Esophagus mucosa (tissue), 1 donor: ENCODE measurements at places on chromosomes 7 and 10. TPM values are rescaled to one million over a fixed set of nuclear protein-coding genes. Genes with fewer than 3 reads are reported as not detected.
A peak's percentile ranks its signal among the peaks of the same experiment; 100 is the strongest.

- ATAC-seq: no peak
These were observed 95.8 kb downstream of the CDC14C start for GRCh38 chr7:49020145-49020544.

- no peak for ATAC-seq
These were observed 327.5 kb upstream of the ZMIZ1 start for GRCh38 chr10:78740976-78741915.

The PARD3 gene
- 64.5 TPM for total RNA-seq

GRCh38 chr7:129781928-129782817 is 170.6 kb downstream of the UBE2H start:
- ATAC-seq: no peak

The ZNF438 gene
- total RNA-seq: 2.9 TPM

- ATAC-seq: peak; percentile 9
These were observed 23.3 kb upstream of the PDGFA start for GRCh38 chr7:542713-543500.

The NEUROG3 gene
- not detected for total RNA-seq

DNA sequence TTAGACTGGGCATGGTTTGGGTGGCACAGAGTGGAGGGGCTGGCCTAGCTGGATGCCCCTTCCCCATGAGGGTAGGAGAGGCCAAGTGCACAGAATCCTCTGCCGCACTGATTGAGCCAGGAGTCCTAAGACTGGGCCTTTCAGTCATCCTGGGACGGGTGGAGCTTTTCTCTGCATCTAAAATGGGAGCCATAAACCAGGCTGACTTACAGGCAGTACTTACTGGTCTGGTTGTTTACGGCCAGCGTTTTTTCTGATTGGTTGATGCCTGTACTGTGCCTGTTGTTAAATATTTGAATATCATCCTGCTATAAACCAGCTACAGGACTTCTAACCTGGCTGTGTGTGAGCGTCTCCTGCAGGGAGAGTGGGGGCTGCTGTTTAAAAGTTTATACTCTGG is 107.8 kb downstream of the CDH23 start:
- no peak for ATAC-seq

GRCh38 chr10:130177250-130177649 is 41.1 kb downstream of the GLRX3 start:
- no peak for ATAC-seq

The NYAP1 gene
- 0.16 TPM for total RNA-seq

The CNTNAP2 gene
- total RNA-seq: 1.2 TPM

The GPRIN2 gene
- 4.5 TPM for total RNA-seq

- no peak for ATAC-seq
These were observed 147.3 kb downstream of the PFKFB3 start for GRCh38 chr10:6349846-6350535.

- no peak for ATAC-seq
These were observed 76.5 kb downstream of the BMPER start for GRCh38 chr7:33981671-33982424.

GRCh38 chr10:70657041-70657440 is 15.3 kb upstream of the ADAMTS14 start:
- ATAC-seq: no peak

DNA sequence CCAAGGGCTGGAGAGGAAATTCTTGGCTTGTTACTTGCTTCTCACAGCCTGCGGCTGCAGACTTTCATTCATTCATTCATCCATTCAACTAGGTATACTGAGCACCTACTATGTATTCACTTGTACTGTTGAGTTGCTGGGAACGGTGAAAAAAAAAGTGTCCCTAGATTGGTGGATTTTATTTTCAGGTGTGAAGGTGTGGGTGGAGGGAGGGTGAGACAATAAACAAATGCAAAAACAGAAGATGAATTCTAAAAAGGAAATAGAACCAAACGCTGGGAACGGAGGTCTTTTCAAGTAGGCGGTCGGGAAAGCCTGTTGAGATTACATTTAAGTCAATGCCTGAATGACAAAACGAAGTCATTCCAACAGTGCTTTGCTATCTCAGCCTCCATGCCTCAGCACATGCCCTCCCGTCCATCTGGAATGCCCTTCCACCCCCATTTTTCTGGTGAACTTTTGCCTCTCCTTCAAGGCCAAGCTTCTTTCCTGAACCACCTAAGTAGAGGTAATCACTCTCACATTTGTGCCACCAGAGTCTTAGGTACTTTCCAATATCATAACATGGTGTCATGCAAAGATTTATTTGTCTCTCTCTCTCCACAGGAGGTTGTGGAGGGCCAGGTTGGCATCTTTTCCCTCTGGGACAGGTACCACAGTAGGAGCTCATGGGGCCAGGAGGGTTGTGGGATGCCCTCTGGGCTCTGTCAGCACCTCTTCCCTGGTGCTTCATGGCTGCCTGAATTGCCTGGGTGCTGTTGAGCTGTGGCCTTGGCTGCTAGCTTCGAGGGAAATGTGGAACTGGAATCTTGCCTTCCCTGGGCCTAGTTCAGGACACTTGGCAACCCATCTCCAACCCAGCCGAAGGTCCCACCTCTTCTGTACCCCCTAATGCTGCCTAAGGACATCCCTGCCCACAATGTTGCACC is 5.5 kb downstream of the NKX2-3 start:
- ATAC-seq: no peak

The GGCT gene
- 56.6 TPM for total RNA-seq

- ATAC-seq: no peak
These were observed 4.7 kb upstream of the ABLIM1 start for GRCh38 chr10:114662646-114663217.

- no peak for ATAC-seq
These were observed 2.8 kb downstream of the EEPD1 start for GRCh38 chr7:36155811-36156361.

- ATAC-seq: no peak
These were observed 73.2 kb downstream of the PPP1R9A start for GRCh38 chr7:94980418-94981142.

DNA sequence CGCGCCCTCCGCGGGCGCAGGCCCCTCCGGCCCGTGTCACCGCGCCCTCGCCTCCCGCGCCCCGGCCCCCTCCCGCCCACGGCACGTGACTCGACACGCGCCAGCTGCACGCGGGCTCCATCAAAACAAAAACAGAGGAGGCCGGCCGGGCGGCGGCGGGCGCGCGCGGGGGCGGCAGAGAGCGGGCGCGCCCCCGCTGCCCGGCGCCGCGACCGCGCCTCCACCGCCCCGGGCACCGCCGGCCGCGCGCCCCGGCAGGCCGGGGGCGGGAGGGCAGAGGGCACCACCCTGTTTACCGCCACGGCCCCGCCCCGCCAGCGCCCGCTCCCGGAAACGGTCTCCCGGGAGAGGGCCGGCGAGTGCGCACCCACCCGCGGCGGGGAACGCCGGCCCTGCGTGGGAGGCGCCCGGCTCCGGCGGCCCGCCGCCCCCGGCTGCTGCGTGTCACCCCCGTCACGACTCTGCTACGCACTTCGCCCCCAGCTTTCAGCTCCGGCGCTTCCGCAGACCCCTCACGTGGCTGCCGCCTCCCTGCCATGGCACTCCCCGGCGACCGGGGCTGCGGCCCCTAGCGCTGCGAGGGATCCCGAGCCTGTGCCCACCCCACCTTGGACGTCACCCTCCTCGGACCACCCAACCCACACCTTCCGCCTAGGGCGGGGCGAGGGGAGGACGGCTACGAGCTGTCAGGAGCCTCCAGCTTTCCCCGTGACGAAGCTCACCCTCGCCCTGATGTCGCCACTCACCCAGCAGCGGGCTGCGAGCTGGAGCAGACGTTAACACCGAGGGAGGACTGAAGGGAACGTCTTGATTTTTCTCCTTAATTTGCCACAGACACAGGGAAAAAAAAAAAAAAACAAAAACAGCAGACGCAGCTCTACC is 221.6 kb upstream of the MKLN1 start:
- peak; percentile 75 for ATAC-seq

- peak; percentile 43 for ATAC-seq
These were observed 754 bp downstream of the SEMA3D start for GRCh38 chr7:85186083-85186520.

GRCh38 chr10:89078724-89079672 is 88.4 kb downstream of the FAS start:
- ATAC-seq: no peak

The GIMAP5 gene
- 1.4 TPM for total RNA-seq
